ENCODE measurements at places on chromosomes 7 and 10. TPM values are rescaled to one million over a fixed set of nuclear protein-coding genes. Genes with fewer than 3 reads are reported as not detected.

GRCh38 chr7:46448478-46448877 lies 527.4 kb upstream of the IGFBP3 start:
- DNase-seq: no peak

C10orf95 gene
- polyA plus RNA-seq: 1.5 TPM

LIPN gene
- polyA plus RNA-seq: not detected

GRCh38 chr10:126135177-126135576 lies 238.8 kb downstream of the FANK1 start:
- DNase-seq: no peak

- DNase-seq: no peak
Observed at GRCh38 chr10:70605161-70605560, 2.6 kb upstream of the PRF1 start.

DNA sequence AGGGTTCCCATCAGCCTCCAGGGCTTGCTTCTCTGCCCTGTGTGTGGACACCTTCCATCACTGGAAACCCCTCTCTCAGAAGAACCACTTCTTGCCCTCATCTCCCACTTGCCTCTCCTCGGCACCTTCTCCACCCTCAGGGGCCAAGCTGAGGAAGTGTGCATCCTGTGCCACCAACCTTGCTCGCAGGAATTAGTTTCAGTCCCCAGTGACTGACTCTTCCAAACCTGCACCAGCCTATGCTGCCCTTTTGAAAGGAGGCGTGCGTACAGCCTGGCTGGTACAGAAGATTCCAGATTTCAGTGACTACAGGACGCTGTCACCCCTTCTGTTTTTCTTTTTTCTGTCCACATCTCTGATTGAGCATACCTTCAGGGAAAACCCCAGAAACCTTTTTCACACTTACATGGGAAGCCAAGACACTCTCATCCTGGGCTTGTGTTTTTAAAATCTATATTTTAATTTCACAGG lies 67.1 kb downstream of the IKZF1 start:
- no peak for DNase-seq

DNA sequence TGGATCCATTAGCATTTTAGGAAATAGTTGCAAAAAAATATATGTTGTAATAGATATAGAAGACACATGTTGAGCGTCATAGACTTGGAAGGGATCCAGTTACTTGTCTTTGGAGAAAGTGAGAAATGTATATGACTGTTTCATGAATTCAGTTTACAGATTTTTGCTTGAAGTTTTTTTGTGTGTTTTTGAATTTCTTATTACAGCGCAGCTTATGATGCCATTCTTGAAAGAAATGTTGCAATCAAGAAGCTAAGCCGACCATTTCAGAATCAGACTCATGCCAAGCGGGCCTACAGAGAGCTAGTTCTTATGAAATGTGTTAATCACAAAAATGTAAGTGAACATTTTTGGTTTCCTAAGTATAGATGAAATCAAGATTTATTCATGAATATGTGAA lies 98.2 kb downstream of the MAPK8 start:
- peak; percentile 85 for DNase-seq

PLAC9 gene
- 51.0 TPM for polyA plus RNA-seq

ELFN1 gene
- polyA plus RNA-seq: 2.5 TPM

RAMP3 gene
- polyA plus RNA-seq: 23.6 TPM

FOXI2 gene
- polyA plus RNA-seq: not detected

- DNase-seq: no peak
Observed at GRCh38 chr7:153065051-153065450, 305.5 kb downstream of the ACTR3B start.

DNA sequence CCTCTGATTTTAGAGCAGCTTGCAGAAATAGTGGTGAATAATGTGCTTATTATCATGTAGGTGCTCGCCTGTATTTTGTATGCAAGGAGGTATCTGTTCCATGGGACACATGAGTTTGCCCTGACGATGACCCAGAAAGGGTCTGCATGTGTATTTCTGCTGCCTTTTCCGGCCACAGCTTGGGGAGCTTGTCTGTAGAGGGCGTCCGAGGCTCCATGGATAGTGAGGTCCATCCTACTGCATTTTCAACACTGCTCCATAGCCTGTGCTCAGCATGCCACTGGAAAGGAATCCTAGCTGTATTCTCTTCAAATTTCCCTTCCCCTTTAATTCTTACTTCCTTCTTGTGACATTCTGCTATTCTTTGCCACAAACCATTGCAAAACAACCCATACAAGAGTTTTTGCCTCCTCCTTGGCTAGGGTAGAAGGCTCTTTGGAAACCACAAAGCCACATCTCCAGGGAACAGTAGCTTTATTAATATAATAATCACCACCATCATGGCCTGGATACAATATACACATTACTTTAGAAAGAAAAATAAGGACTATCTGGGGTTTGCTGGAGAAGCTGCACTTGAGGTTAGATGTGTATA lies 127.7 kb downstream of the DYNC1I1 start:
- no peak for DNase-seq

WASL gene
- 54.5 TPM for polyA plus RNA-seq

- DNase-seq: no peak
Observed at GRCh38 chr10:628386-629045, 61.0 kb downstream of the DIP2C start.

UTF1 gene
- not detected for polyA plus RNA-seq

TEX36 gene
- not detected for polyA plus RNA-seq

DNA sequence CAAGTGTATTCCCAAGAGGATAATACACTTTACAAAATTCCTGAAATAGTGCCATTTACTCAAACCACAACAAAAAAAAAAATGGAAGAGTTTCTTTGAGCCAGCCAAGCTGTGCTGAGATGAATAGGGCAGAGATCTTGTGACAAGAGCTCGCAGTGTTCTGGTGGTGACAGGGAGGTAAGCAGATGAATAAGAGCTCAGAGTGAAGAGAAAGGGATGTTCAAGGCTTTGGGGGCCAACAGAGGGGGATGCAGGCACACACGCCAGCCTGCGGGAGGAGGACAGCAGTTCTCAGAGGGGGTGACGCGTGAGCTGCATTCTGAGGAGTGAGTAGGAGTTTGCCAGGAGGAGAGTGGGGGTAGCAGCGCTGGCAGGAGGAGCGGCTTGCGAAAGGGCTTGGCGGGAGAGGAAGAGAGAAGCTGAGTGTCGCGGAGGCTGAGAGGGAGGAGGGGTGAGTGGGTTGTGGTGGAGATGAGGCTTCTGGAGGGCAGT lies 194.4 kb upstream of the IMMP2L start:
- peak; percentile 77 for DNase-seq

DNA sequence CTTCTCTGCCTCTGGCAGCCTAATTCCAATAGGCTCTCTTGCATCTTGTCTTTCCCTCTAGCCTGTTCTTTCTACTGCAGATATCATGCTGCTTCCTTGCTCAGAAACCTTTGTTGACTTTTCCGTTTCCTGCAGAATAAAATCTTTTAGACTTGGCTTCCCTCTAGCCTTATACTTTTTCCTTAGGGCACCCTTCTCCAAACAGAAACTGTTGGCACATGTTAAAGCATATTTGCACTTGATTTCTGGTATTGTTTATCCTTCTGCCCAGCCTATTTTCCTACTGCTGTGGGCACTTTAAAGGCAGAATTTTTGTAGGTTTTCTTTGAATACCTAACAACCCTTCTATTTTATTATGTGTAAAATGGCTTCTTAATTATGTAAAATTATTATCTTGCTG lies 4.6 kb downstream of the GNAI1 start:
- DNase-seq: peak; percentile 58

DNA sequence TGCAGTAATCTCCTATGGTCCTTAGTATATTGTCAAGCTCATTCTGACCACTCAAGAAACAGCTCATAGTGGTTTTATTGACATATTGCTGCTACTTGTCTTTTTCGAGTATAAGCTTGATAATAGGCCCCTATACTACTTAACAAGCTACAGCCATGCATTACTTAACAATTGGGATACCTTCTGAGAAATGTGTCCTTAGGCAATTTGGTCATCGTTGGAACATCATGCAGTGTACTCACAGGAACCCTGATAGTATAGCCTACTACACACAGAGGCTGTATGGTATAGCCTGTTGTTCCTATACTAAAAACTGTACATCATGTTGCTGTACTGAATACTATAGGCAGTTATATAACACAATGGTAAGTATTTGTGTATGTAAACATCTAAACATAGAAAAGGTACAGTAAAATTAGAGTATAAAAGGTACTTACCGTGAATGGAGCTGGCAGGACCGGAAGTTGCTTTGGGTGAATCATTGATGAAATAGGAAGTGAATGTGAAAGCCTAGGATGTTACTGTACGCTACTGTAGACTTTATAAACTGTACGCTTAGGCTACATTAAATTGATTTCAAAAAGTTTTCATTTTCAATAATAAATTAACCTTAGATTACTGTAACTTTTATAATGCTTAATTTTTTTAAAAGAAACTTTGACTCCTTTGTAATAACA lies 160.9 kb downstream of the LRRC4 start:
- DNase-seq: no peak

XRCC2 gene
- polyA plus RNA-seq: 9.5 TPM

GRCh38 chr10:52659085-52659484 lies 113.5 kb downstream of the MBL2 start:
- DNase-seq: no peak

TAS2R5 gene
- 10.1 TPM for polyA plus RNA-seq

DNA sequence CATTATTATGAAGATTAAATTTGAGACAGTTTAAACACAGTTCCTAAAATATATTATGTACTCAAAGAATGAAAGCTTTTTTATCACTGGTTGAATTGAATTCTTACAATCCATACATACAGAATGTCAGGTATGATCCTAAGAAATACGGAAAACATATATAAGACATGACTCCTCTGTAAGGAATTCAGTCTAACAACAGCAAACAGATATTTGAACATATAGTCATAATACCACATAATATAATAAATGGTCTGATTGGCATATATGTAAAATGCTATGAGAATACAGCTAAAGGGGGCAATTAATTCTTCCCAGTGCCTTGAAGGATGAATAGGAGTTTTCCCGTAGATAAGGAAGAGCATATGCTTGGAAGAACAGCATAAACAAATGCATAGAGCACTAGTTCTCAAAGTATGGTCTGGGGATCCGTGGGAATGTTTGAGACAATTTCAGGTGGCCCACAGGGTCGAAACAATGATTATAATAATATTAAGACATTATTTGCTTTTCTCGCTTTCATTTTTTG lies 10.6 kb upstream of the ARID5B start:
- no peak for DNase-seq

GRCh38 chr7:70619659-70620058 lies 512.3 kb upstream of the GALNT17 start:
- no peak for DNase-seq

DNA sequence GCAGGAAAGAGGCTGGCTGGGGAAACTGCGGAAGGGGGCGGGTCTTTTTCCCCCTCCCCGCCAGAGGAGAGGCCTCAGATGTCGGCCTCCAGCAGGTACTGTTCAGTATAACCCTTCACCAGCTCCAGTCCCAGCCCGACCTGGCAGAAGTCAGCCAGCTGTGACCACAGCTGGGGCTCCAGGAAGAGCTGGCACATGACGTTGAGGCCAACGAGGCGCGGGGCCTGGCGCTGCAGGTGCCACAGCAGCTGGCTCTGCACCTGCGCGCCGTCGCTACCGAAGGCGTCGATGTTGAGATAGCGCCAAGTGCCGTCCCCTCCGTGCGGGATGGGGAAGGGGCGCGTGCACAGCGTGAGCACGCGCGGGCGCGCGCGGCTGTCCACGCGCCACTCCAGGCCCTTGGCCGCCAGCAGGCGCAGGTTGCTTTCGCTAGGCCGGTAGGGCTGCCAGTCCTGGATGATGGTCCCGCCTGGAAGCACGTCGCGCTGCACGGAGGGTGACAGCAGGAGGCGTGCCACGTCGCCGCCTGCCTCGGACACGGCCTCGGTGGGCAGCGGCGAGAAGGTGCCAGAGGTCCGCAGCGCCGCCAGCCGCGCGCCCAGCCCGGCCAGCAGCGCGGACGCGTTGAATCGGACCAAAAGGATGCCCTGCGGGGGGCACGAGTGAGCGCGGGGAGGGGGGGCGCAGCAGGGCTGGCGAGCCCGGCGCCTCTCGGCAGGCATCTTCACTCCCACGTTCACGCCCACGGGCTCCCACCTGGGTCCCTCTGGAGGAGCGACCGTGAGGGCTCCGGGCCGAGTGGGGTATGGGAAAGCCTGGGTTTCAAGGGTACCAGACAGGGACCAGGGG lies 6.9 kb upstream of the VGF start:
- DNase-seq: no peak

TET1 gene
- 20.7 TPM for polyA plus RNA-seq

DNA sequence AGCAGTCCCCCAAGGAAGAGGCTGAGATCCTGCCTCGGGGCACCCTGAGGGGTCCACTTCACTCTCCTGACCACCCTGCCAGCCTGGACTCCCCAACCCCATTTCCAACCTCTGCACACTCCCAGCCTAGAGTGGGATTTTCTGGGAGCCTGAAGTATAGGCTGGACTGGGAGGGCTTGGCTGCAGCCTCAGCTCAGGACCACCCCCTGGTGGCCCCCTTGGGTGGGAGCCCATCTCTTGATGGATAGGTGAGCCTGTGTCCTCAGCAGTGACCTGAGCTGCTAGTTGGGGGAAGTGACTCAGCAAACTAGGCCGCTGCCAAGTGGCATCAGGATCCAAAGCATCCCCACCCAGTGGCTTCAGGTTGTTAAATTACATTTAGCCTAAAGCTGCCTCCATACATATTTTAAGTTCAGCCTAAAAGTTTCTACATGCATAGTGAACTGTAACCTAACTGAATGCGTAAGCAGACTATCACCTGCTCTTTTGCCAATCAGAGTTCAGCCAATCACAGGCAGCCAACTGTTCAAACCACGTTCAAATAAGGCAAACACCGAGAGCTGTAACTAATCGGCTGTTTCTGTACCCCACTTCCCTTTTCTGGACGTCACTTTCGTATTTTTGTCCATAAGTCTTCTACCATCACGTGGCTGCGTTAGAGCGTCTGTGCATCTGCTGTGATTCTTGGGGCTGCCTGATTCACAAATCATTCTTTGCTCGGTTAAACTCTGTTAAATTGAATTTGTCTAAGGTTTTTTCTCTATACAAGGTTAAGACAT lies 144.0 kb downstream of the PLPP4 start:
- no peak for DNase-seq

- DNase-seq: no peak
Observed at GRCh38 chr10:5987747-5988146, 10.4 kb upstream of the IL15RA start.

DNA sequence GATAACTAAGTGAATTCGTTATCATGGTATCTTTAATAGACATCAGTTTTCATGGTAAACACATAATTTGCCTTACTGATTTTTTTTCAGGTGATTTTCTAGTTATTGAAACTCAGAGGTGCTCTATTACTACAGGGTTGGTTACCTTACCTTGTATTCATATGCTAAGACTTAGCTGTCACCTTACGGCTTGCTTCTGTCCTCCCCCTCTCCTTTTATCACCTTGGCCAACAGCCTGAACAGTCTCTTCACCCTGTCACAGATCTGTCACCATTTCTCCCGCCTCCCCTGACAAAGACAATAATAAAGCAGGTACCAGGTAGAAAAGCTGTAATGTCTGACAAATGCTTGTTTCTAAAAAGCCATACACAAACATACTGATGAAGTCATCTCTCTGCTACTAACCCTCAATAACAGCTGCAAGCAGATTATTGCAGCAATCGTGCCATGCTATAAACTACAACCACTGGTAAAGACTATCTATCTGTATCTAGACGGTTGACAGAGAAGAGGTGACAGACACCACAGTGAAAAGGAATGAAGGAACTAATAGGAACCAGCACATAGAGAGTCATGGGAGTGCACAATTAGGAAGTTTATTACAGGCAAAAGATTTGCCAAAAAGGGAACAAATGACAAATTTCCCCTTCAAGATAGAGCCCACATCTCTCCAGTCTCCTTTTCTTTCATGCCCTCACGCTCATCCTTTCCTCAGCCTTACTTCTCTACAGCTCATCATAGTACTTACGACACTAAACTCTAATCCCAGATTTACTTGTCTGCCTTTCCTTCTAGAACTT lies 57.2 kb downstream of the ARHGAP12 start:
- no peak for DNase-seq

LIPF gene
- 0.38 TPM for polyA plus RNA-seq

ELOVL3 gene
- 0.31 TPM for polyA plus RNA-seq
